Ammon's horn (tissue), 1 donor: ENCODE measurements at places on chromosomes 1 and 21.

- no peak for DNase-seq
Observed at GRCh38 chr1:28517649-28517999, 11.8 kb downstream of the RCC1 start.

GRCh38 chr1:157249326-157249725, 111.1 kb upstream of the ETV3 start:
- no peak for DNase-seq

DNA sequence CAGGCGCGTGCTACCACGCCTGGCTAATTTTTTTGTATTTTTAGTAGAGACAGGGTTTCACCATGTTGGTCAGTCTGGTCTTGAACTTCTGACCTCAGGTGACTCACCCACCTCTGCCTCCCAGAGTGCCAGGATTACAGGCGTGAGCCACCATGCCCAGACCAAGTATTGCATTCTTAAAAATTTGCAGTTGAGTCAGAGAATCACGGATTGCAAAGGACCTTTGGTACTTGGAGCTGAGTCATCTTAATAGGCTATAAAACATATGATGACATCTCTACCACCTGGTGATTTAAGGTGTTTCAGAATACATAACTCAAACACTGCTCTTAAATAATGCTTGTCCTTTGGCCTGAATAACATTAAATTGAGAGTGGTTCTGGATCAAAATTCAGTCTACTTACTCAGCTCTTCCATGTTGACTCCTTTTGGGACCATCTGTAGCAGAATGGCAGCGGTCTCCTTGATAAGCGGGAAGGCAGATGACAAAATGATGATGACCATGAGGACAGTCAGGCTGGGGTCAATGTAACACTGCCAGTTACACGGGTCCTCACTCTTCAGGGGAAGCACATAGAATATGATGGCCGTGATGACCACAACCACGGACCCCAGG, 10.4 kb downstream of the SLC30A10 start:
- DNase-seq = no peak

DNA sequence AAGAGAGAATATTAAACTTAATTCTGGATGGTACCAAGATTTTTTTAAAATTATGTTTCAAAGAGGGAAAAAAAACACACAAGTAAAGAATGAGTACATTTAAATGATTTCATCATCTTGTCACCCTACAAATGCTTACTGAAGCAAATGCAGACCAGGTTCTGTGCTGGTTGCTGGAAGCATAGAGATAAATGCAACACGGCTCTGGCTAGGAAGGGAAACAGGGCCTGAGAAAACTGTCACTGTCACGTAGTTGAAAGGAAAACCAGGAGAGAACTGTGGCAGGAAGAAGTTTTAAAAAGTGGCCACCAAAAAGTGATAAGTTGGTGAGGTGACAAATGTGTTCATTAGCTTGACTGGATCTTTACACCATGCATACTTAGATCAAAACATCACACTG, 336.9 kb upstream of the NFIA start:
- no peak for DNase-seq

GRCh38 chr1:22609291-22609690, 27.1 kb upstream of the C1QA start:
- DNase-seq = no peak

DNA sequence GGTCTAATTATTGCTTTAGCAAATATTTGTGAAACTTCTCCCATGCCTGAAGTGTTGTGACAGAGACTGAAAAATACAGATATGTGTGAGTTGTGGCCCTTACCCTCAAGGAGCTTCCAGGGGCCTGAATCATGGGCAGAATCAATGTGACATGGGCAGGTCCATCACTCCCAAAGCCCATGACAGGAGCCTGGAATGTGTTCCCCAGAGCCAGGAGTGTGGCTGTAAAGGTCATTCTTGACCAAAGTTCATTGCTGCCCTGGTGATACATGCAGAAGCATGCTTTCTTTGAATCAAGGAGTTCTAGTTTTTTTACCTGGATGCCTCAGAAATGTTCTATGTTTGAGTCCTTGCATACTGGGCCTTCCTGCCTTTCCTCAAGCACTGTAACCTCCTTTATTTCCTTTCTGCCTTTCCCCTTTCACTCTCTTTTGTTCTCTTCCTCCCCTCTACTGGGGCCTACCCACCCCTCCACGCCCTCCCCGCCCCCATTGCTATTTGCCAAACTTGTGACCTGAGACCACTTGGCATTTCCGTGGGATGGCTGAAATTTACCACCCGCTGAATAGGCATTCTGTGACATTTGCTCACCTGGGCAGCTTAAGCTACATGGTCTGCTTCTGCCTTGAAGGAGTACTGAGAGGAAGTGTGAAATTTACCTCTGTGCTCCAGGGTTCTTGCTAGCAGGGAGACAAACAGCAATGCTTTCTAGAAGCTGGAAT, 19.7 kb downstream of the PBX1 start:
- no peak for DNase-seq
